ENCODE measurements at places on chromosomes 6 and 20. TPM values are rescaled to one million over a fixed set of nuclear protein-coding genes. Genes with fewer than 3 reads are reported as not detected.

The CRISP2 gene
- not detected for total RNA-seq

The TNFRSF6B gene
- total RNA-seq = 7.1 TPM

The SLC22A2 gene
- not detected for total RNA-seq

The CST1 gene
- not detected for total RNA-seq

The PAK5 gene
- not detected for total RNA-seq
